ENCODE measurements at places on chromosomes 1 and 21.

DNA sequence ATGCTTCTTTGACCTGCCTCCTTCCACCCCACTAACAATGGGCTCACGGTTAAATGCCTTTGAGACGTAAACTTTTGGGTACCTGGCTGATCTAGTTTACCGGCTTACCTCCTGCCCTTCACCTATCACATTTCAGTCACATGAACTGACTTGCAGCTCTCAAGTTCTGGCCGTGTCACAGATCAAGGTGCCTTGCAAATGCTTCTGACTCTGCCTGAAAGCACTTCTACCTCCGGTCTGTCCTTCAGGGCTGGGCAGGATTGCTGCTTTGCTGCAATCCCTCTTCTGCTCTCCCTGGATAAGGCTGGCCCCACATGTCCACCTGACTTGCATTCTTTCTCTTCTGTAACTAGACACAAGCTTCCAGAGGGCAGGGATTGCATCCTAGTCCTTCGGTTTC is 69.0 kb downstream of the GRIK1 start:
- DNase-seq: no peak

DNA sequence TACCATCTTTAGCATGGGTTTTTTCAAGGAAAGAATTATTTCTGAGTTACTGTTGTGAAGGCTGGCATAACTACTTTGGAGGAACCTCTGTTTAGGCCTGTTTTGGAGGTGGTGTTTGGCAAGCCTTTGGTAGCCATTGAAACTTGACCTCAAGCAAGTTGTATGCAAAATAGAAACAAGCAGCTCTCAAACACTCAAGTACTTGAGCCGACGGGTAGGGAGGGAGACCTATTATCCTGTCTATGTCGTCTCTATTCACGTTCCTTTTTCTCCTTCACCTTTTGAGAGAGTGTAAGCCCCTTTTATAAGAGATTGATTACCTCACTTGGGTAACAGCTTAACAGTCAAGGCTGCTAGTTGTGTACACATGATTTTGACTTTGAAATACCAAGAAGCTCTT is 878.3 kb upstream of the CXADR start:
- DNase-seq: no peak

GRCh38 chr1:1318131-1318652 is 6.3 kb downstream of the INTS11 start:
- no peak for DNase-seq

DNA sequence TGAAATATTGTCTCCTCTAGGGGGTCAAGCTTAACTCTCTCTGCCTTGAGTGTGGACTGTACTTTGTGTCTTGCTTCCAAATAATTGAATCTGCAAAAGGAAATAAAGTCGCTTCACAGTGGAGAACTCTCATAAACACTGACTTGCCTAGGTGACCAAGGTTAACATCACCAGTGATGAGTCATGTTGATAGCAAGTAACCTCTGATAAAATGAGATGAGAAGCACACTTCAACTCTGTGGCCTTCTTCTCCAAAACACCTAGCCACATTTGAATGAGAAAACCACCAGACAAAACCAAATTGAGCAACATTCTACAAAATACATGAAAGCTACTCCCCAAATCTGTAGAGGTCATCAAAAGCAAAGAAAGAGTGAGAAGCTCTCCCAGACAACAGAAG is 37.6 kb downstream of the PDE4B start:
- DNase-seq: no peak

- no peak for DNase-seq
Observed at GRCh38 chr1:92424381-92424780, 62.3 kb downstream of the GFI1 start.

GRCh38 chr1:153366261-153366660 is 8.6 kb downstream of the S100A9 start:
- no peak for DNase-seq

DNA sequence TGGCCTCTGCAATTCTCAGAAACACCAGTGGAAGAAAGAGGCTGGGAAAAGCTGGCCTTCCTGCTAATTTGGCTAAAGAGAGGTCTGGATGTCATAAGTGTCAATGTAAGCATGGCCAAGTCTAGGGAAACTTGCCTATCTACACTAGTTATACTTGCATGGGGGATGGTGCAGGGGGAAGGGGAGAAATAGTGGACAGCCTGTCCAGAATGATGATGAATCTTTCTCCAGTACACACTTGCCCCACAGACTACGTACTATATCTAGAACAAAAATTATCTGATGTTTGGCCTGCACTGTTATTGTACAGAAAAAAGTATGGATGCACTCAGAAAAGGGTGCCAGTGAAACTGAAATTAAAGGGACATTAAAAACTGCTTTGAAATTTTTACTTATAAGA is 114.5 kb downstream of the SLC25A24 start:
- DNase-seq: no peak

Measured in CD4-positive, alpha-beta T cell treated with Interleukin-15 for 1 hour (primary cell).